ENCODE measurements at places on chromosomes 1 and 21. TPM values are rescaled to one million over a fixed set of nuclear protein-coding genes. Genes with fewer than 3 reads are reported as not detected.

- DNase-seq = peak; percentile 85
Measured at GRCh38 chr1:156656806-156657740, 15.2 kb downstream of the BCAN start.

GRCh38 chr1:151024540-151025146, 11.7 kb upstream of the BNIPL start:
- peak; percentile 79 for DNase-seq

DNA sequence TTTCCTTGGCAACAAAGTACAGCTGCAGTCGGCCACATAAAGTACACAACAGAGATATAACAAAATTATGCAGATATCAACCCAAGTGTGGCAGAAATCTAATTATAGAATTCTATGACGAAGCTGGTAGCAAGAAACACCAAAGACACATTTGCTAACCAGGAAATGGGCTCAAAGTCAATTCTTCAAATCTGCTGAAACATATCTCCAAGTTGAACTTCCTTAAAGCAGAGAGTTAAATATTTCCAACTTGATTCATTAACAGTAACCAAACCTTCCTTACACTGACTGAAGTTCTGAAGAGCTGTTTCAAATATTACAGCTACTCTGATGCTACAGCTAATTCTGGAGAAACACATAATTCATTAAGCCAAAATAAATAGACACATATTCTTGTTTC, 67.6 kb upstream of the SDC3 start:
- no peak for DNase-seq

GRCh38 chr1:6116137-6116536, 64.0 kb downstream of the CHD5 start:
- no peak for DNase-seq

DNA sequence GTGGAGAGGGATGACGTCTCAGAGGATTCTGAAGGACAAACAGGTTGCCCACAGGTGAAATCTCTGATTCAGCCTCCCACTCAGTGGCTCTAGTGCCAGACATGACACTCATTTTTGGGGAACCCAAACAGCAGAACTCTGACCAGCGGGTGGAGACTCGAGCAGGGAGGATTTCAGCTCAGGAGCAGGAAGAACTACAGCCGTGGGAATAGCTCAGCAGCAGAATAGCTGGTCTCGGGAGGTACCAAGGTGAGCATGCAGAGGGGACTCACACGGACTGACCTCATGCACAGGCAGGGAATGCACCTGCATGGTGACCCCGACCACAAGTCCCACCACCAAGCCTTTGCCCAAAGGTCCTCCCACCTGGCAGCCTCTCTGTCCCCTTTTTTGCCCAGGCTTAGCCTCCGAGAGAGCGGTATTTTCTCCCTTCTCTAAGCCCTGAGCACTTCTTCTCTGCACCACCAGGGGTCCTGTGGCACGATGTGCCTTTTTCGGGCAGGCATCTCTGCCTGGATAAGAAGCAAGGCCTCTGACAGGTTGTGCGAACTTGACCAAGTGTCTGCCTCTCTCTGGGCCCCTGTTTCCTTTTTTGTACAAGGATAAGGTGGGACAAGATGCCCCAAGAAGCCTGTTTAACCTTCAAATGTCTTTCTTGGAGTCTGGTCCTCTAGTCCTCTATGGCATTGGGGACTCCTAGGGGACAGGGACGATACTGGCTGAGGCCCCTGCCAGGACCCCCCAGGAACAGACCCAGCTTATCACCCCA, 8.8 kb upstream of the FGR start:
- DNase-seq = peak; percentile 66

DNA sequence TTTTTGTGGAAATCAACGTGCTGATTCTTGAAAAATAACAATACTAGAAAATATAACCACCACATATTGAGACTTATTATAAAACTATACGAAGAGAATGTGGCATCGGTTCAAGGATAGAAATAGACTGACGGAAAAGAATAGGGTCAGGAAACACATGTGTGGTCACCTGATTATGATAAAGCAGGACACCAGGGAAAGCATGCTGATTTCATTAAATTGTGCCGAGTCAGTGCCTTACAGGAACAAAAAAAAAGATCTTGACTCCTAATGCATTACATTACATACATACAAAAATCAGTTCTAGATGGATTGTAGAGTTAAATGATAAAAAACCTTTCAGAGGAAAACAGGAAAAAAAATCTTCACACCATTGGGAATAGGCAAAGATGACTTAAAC, 43.5 kb upstream of the SERPINC1 start:
- no peak for DNase-seq

- no peak for DNase-seq
Measured at GRCh38 chr1:232226197-232226712, 403.7 kb downstream of the SIPA1L2 start.

- DNase-seq = no peak
Measured at GRCh38 chr1:179761296-179761695, 18.2 kb downstream of the FAM163A start.

DNA sequence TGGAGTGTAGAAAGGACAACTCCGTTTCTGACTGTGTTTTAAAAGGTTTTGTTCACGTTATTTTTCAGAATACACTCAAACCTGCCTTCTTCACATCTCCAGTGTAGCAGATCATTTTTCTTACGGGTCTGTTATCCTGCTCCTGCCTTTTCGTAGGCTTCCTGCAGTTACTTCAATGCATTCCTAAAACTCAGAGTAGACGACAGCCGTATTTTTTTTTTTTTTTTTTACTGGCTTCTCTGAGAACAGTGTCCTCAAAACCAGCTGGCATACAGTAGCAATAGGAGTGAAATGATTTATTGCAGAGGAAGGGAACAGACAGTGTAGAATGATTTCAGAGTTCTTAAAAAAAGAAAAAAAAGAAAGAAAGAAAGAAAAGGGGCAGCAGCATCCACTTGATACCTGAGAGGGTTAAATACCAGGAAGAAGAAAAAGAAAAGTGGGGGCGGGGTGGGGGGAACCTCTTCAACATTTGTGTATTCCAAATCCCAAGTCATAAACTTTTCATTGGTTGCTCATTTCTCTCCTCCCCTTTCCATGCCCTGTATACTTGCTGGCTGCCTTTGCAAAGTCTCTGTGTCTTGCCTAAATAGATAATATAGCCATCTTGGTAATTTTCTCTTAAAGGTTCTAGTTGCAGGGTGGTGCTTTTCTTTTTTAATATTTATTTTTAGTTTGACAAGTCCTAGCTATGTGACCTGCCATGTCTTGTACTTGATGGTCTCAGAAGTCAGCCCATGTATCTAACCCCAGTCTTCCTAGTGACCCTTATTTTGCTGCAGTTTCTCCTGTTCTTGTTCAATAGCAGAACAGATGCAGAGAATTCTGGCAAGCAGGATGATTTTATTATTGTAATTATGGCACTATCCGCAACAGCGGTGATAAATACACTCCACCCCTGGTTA, 2.8 kb downstream of the TGFB2 start:
- DNase-seq = peak; percentile 72

DNA sequence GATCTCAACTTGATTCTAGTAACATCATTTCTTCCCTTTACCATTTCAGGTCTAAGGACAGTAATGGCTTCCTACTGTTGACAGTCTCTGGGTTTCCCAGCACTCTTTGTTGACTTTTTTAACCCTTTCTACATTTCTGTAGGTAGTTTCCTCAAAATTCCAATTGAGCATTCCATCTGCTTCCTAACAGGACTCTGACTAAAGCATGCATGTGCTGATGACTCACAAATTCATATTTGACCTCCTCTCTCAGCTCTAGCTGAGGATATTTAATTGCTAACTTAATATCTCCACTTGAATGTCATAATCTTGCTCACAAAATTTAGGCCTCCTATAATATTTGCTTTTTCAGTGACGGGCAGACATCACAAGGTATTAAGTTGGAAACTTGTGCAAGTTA, 93.3 kb upstream of the ZNHIT6 start:
- DNase-seq = no peak

DNA sequence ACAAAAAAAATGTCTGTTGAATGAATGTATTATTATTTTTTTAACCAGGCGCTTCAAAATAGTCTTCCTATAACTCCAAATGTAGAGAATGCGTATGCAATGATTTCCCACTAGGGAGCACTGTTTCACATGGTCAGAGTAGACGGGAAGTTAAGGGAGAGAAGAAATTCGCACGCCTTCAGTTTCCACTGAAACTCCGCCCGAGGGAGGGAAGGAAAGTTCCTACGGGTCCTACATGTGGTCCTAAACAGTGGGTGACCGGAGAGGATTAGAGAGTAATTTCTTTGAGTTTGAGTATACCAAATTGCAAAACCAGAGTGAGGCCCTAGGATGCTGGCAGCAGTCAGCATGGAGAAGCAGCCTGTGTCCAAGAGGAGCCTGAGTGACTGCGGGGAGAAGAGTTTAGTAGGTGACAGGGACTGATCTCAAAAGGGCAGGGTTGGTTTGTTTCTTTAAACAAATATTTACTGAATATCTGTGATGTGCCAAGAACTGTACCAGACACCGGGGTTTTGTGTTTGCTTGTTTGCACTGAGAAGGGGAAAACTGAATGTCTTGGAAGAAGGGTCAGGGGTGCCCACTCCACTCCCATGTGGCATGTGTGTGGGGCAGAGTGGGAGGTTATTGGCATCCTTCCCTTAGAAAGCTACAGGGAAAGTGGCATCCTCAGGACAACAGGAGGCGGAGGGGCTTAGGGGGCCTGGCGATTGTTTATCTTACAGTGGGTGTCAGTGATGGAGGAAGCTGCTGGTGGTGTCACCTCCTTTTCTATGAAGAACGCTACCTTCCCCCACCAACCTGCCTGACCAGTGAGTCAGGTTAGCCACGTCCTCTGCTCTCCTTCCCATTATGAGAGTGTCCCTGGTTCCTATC, 22.8 kb downstream of the RNU5D-1 start:
- DNase-seq = peak; percentile 57

GRCh38 chr1:27591622-27592021, 12.3 kb downstream of the AHDC1 start:
- DNase-seq = no peak

Gene MMP23B
- 73.4 TPM for total RNA-seq

Gene LCE1E
- total RNA-seq = not detected

Gene IFNLR1
- total RNA-seq = 5.8 TPM

Gene SYDE2
- 12.8 TPM for total RNA-seq

Gene DISC1
- 4.7 TPM for total RNA-seq

Gene NHLH1
- total RNA-seq = 0.13 TPM

Gene NBPF6
- total RNA-seq = not detected

Gene C1orf94
- total RNA-seq = not detected

Gene MAB21L3
- total RNA-seq = 0.47 TPM

Measured in hepatocyte (in vitro differentiated cells).